ENCODE measurements at places on chromosomes 1 and 21.

GRCh38 chr21:41070284-41070683 lies 97.7 kb upstream of the BACE2 start:
- no peak for DNase-seq

DNA sequence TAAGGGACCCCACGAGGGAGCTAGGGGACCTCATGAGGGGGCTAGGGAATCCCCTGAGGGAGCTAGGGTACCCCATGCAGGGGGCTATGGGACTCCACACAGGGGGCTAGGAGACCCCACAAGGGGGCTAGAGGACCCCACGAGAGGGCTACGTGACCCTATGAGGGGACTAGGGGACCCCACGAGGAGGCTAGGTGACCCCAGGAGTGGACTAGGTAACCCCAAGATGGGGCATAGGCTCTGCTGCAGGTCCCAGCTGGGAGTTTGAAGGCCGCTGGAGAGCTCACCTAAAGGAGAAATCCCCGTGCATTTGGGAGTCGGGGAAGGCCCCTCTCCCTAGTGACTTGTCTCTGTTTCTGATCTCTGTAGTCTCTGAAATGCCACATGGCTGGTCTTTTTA lies 50.0 kb upstream of the DMRTB1 start:
- DNase-seq = no peak

DNA sequence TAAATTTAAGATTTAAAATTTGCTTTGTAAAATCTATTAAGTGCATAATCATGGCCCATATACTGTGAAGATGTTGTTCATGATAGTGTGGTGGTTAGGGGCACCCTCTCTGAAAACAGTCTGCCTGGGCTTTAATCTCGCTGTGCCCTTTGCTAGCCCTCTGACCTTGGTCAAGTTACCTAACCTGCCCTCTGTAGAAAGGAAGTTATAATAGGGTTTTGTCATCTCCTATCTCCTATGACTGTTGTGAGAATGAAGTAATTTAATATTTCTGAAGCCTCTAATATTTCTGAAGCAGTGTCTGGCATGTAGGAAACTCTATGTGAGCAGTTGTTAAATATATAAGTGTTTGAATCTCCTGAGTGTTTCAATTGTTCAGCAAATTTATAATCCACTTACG lies 116.6 kb upstream of the IVNS1ABP start:
- no peak for DNase-seq

DNA sequence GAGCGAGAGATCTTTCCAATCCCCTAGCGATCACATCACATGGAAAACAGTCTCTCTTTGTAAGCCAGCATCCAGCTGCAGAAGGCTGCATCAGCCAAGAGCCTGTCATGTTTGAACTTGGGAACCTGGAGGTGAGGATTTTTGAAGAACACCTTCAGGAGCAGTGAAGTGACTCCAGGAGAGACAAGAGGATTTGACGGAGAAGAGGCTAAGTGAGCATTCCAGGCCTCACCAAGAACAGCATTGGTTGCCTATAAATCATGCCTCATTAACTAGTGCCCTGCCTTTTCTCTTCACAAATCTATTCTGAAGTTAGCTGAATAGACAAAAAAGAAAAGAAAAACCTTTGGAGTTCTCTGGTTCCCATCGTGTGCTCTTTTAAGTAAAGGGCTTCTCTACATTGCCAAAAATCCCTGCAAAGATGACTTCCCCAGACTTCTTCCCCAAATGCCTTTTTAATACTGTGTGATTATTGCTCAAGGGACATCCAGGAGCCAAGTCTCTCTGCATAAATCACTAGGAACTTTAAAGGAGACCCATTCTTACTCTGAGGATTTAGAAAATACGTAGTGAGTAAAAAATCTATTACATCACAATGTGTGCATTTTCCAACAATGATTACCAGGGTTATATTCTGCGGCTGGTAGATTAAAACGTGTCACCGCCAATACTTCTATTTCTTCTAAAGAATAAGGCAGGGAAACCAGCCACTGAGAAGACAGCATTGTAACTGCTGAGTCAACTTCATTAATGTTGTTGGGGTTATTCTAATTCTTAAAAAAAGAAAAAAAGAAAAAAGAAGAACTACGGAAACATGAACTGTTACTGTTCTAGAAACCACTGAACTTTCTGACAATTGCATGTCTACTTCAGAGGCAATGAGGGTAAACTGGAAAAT lies 95.2 kb downstream of the KIF14 start:
- no peak for DNase-seq

DNA sequence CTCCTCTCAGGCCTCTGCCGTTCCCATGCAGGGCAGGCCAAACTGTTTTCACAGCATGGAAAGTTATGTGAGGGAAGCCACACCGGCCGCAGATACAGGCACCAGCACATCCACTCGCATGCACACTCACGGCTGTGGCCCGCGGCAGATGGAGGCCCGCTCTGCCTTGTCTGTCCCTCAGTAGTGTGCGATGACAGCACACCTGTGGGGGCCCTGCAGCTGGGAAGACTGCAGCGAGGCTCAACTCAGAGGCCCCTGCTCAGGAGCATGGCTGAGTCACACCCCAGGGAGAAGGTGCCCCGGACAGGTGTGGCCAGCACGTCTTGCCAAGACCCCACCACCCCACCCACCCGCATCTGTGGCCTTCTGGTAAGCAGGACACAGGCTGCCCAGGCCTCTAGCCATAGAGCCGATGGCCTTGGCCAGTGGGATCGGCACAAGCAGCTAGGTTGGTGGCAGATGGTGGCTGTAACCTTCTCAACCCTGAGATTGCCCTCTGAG lies 1.3 kb upstream of the UBE2J2 start:
- DNase-seq = no peak

- no peak for DNase-seq
Observed at GRCh38 chr1:4090556-4090955, 190.5 kb upstream of the C1orf174 start.

DNA sequence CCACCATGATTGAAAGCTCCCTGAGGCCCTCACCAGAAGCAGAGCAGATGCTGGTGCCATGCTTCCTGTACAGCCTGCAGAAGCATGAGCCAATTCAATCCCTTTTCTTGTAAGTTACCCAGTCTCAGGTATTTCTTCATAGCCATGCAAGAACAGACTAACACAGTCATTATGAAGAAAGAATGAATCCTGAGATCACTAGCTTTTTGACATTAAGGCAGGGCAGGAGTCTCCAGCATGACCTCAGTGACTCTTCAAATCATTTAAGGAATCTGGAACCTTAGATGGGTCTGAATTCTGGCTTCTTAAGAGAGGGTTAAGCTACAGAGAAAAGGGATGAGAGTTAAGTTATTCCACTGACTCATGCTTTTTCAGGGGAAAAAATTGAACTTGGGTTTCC lies 79.0 kb downstream of the PTPN14 start:
- no peak for DNase-seq

- DNase-seq = no peak
Observed at GRCh38 chr1:25624604-25625003, 8.0 kb downstream of the MAN1C1 start.

DNA sequence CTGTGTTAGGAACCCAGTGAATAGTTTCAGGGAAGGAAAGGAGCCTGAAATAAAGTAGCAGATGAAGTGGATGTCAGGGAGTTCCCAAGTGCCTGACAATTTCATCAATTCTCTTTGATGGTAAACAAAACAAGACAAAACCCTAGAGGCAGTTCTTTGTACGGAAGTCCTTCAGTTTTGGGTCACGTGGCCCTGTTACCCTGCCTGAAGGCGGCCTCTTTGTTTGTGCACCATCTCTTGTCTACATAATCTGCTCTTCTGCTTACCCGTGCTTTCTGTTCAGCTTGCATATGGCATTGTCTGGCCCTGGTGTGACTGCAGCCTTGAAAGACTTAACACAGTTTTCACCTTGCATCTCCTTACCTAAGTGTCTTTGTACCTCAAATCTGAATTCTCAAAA lies 166.7 kb upstream of the DUSP10 start:
- DNase-seq = no peak

DNA sequence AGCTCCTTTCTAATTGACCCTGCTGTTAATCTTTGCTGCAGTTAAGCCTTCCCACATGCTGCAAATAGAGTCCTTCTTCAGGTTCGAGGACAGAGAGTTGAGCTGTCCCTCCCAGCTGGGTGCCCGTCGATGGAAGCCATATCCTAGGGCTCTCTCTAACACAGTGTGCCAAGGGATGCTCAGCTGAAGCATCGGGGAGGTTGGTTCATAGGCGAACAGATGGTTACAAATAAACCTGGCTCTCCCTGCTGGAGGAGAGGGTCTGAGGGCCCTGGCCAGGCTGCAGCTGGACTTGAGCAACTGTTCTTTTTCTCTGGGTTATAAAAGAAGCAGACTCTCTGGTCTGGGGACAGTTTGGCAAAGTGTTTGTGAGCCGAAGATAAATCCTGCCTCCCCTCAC lies 120.3 kb upstream of the C8B start:
- DNase-seq = no peak
